ENCODE measurements at places on chromosomes 4 and X.

DNA sequence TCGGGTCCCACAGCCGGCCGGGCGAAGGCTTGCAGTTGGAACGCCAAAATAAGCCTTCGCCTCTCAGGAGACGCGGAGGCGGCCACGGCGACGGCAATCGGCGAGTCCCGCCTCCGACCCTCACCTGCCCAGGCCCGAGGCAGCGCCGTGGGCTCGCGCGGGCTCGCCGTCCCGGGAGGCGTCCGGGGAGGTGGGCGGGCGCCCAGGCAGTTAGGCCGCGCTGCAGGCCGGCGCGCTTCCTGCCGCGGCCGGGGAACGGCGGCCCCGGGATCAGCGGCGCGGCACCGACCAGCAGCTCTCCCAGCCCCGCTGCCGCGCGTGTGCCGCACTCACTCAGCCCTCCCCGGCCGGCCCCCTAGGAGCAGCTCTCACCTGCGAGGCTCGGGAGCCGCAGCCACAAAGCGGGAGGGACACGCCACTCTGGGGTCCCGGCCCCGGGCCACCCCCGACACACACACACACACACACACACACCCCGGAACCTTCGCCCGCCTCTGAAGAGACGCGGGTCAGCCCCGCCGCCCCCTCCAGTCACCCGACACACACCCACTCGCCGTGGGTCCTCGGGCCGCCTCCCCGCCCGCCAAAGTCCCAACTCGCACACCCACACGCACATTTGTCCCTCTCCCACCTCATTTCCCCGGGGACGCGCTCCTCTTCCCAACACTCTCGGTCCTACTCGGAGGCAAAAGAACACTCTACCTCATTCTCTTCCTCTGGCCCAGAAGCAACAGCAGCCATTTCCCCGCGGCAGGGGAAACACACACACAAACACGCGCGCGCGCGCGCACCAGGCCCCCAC lies at the start of gene CNOT6L:
CNOT6L (minus strand) TSS at position 767 of the 802 bp plus-strand sequence; CDS start at position 707, 60 bp downstream.
- DNase-seq, result peak; percentile 41

DNA sequence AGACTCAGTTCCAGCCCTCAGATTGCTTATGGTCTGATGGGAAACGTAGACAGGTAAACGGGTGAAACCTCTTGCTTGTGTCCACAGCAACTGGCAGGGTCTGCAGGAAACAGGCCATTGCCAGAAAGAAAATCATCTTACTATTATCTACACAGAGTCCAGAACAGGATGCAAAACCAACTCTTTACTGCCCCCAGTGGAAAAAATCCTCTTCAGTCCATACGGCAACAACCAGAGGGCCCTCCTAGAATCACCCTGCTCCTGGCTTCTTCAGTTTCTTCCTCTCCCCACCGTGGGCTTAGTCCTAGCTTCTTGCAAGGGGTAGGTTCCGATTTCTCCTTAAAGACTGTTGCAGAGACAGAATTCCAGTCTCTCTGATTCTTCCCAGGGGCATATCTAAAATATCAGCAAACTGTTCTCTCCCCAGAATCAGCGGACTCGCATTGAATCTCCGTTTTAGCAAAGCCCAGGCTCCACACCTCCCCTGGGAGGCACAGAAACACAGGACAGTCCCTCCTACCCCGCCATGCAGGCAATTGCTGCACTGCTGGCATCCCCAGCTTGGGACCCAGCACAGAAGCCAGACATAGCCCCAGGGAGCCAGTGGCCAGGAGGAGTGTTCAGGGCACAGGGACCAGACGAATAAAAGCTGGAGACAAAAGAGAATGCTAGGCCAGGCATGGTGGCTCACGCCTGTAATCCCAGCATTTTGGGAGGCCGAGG lies 41.0 kb upstream of the SH3RF1 start:
- DNase-seq, result no peak

DNA sequence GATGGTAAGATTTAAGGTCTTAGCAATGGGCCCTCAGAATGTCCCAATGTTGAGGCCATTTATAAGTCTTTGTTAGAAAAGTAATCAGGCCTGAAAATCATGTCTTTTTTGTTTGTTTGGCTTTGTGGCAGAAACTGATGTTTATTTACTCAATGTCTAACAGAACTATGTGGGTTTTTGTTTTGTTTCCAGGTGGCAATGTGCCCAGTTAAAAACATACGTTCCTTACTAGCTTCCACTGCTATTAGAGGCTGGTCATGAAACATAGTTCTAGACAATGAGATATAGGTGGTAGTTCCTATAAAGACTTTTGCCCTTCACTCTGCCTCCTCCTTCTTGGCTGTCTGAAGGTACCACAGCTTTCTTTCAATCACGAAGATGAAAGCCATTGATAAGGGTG lies 108.8 kb downstream of the C4orf51 start:
- no peak for DNase-seq

DNA sequence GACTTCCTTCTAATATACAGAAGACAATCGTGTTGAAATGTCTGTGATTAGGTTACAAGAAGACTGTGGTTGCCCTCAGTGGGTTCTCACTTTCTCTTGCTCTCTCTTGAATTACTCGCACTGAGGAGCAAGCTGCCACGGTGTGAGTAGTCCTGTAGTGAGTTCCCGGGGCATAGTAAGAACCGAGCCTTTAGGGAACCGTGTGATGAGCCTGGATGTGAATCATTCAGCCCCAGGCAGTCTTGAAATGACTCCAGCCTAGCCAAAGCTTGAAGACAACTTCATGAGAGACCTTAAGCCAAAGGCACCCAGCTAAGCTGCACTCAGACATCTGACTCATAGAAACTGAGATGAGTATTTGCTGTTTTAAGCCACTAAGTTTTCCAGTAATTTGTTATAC lies 292.7 kb downstream of the SPOCK3 start:
- DNase-seq, result no peak

DNA sequence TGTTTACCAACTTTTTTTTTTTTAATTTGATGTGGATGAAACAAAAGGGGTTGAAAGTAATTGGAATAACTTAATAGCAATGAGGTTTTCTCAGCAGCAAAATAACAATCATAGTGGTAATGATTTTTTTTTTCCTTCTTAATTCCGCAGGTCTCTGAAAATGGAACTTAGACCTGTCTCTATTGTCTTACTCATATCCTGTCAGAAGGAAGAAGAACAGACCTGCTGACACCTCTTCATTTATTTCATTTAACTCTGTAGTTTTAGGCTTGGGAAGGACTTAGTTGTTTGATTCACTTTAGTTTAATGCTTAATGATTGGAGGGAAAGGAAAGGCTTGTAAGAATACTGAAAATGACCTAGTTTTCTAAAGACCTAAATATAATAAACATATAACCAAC lies 9.0 kb downstream of the PCDH18 start:
- no peak for DNase-seq

GRCh38 chrX:106927700-106928099 lies 7.5 kb downstream of the CLDN2 start:
- DNase-seq, result no peak

DNA sequence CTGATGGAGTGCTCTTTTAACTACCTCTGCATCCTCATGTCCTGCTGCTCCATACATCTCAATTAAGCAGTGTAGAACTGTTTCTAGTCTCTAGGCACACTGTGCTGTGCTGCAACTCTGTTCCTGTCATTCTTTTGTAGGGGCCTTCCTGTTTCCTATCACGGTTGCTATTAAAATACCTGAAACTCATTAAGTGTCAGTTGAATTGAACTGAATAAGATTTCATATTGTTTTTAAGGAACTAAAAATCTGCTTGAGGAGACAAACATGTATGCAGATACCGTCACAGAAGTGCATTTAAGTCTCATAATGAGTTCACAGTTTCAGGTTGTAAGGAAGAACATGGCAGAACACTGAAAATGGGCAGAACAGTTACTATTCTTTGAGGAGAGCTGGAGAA lies 170.1 kb downstream of the LARP7 start:
- DNase-seq, result no peak

DNA sequence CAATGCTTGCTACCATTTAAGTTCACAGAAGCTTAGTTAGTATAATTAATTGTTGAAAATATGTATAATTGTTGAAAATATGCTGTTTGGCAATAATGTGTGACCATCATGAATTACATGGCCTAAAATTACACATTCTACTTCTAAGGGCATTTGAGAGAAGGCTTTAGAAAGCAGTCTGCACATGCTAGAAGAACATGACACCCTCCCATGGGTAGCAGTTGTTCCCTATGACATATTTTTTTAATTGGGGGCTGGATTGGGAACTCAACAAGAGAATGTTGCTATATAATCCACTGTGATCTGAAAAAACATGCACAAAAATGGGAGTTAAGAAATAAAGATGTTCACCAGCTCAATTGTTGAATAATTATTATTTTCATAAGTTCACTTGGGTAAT lies 331.4 kb downstream of the ARHGAP24 start:
- no peak for DNase-seq

DNA sequence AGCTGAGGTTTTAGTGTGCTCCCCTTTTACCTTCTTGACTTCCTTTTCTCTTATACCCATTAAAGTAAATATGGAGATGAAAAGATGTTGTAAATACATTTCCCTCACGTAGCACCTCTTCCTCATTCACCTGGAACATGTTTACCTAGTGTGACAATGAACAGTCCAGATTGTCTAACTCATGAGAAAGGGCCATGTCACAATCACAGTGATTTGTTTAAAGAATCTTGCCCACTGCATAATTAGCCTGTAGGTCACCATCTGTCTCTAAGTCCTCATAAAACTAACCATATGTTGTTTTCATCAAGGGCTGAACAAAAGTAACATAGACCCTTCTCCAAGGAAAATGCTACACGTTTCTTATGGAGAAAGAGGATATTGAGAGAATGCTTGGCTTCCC lies 85.7 kb downstream of the TSPAN5 start:
- no peak for DNase-seq

DNA sequence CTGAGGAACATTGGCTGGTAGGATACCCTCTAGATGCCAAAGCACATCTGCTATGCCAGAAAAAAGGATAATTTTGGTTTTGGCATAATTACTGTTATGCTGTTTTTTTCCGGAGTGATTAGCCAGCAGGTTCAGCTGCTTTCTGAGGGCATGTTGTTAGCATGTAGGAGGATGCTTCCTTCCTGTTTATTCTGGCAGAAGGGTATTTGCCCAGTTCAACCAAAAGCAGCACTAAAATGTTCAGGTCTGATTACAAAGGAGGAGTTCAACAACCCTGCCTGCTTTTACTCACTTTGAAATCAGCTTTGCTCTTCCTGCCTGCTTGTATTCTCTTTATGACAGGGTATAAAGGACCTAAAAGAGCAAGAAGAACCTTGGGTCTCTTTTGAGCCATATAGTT lies 21.9 kb downstream of the ERCC6L start:
- DNase-seq, result no peak

DNA sequence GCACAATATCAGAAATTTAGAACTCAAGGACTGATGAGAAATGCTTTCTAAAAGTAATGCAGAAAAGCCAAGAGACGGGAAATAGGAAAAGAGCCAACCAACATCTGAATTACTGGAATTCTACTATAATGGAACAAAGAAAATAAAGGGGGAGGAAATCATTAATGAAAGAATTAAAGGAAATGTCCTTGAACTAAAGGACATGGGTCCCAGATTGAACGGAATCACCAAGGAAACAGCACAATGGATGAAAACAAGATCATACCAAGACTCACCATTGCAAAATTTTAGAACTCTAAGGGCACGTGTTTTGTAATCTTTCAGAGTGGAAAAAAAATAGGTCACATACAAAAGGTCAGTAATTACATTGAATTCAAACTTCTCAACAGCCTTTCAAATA lies 35.9 kb downstream of the HPGDS start:
- DNase-seq, result no peak

DNA sequence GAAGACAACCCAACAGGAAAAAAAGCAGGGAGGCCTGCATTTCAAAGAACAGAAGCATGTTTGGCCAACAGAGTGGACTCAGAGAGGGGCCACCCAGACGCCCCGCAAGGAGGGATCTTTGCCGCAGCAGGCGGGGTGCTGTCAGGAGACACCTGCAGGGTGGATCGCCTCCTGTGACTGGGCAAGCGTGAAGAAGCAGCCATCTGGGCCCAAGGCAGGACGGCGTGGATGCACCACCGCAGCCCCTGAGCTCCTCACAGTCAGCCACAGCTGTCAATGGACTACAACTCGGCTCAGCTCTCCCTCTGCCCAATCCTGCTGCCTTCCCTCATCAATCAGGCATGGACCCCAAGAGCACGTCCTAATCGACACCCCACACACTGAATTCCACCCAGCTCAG lies 32.0 kb upstream of the MAN2B2 start:
- DNase-seq, result no peak

GRCh38 chr4:22616516-22616915 lies 76.2 kb upstream of the GBA3 start:
- no peak for DNase-seq

DNA sequence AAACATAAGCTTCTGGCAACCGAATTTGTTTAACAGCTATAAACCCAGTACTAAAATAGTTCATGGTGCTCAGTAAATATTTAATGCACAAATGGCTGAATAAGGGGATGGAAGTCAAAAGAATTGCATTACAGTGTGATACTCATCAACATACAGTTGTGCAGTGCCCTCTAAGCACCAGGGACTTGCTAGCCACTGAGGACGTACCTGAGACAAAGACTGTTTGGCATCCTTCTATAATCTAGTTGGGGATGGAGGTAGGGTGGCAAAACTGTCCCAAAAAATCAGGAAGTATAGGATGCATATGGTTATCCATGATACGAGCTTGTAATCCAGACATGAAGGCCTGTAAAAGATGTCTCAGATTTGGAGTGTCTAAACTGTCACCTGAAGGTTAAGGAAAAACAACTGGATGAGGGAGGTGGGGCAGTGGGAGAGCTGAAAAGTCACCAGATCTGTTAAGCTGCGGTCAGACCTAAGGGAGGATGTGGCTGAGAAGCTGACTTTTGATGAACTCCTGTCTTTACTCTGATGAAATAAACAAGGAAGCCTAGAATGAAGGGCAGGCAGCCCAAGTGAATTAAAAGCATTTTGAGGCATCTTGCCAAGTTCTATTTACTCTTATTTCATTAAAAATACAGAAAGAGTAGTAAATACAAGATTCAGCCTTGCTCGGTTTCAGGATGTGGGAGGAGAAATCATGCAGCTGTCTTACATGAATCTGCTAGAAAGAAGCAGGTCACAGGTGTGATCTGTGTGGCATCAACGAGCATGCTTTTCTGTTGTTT lies 12.0 kb upstream of the CD38 start:
- peak; percentile 80 for DNase-seq

GRCh38 chrX:131975851-131976250 lies 47.3 kb upstream of the STK26 start:
- DNase-seq, result no peak

DNA sequence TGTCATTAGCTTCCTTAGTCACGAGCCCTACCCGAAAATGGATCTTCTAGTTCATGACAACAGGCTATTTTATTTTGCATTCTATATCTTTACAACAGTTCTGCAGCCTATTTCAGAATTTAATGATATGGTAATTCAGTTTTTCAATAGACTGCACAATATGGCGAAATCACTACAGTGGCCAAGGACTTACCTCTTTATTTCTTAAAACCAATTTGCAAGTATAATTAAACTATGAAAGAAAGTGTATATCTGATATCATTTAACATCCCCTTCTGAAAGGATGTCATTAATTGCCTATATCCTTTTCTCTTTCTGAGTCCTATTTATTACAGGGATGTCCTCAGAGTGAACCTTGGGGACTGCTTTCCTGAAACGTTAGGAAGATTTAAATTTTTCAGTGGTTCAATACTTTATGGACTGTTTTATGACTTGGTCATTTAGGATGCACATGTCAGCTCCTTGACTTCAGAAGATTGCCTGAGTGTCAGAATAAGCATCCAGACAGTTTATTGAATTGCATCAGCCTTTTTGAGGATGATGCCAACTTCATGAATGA lies 190.8 kb upstream of the GEMIN8 start:
- no peak for DNase-seq

All from CD4-positive, alpha-beta memory T cell (primary cell).